ENCODE measurements at places on chromosomes 3 and 15.

DNA sequence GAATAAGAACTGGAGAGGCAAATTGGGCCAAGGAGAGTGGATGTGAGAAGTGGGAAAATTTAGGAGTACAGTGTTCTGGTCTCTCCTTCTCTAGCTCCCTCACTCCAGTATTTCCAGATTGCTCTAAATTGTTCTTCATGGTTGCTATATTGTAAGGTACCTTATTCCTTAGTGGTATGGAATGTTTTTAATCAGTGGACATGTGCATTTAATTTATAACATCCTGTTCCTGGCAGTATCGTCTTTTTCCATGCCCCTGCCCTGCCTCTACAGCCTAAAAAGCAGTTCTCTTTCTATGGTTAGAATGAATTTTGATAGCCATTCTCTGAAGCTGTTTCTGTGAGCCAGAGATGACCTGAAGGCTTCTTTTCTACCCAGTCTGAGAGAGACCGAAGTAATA, 180.5 kb downstream of the TCF12 start:
- no peak for DNase-seq

GRCh38 chr3:102258666-102259227, 176.1 kb upstream of the ZPLD1 start:
- no peak for DNase-seq

GRCh38 chr3:183242431-183242830, 10.6 kb upstream of the B3GNT5 start:
- no peak for DNase-seq

DNA sequence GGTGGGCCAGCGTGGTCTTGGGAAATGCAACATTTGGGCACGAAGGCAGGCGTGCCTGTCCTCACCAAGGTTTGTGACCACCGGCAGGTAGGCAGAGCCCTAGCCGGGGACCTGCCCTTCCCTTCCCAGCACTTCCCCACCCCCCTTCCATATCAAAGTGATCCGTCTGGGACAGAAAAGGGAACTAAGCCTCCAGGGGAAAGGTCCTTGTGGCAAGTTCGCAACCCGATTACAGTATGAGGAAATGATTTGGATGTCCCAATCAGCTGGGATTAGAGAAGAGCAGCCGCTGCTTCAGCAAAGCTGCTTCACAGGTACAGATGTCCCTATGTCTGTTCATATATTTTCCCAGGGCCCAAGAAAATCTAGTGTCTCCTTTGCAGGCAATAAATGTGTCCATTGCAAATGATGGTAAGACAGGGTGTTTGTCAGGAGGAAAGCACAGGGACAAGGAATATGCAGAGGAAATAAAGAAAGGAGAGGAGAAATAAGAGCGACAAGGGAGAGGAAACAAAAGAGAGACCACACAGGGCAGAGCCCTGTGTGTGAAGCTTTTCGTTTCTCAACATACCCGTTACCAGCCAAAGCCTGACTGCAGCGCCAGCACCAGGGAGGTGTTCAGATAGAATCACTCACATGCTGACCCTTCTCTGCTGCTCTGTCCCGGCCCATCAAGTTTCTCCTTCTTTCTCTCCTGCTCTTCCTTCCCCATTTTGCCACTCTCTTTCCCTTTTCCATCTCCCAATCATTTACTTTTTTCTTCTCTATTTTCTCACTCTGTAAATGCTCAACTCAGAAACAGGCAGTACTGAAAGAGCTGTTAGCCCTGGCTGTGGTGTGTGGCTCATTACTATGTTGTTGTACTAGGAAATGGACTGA, 17.4 kb upstream of the SECISBP2L start:
- DNase-seq: no peak

DNA sequence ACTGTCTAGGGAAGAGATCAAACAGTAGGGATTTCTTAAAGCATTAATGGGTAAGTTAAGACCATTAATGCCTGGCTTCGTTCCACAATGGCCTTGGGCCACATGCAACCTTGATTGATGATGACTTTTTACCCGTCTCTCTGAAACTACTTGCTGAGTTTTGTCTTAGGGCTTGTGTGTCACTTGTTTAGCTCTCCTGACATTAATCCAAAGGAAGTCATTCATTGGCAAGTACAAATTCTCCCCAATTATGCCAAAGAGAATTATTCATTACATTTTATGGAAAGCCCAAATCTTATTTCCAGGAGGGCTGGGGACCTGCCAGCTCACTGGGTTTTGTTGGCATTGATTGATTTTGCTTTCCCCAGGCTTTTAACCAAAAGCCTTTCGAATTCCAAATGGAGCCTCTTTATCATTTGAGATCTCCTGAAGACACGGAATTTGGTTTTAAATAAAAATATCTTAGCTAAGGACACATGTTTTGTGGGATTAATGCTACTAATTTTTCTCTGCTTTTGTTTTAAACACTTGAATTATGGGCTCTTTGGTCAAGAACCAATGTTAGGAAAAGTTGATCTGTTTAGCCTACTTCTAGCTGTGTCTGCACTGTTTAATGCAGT, 40.7 kb downstream of the SERPINI1 start:
- DNase-seq: no peak

DNA sequence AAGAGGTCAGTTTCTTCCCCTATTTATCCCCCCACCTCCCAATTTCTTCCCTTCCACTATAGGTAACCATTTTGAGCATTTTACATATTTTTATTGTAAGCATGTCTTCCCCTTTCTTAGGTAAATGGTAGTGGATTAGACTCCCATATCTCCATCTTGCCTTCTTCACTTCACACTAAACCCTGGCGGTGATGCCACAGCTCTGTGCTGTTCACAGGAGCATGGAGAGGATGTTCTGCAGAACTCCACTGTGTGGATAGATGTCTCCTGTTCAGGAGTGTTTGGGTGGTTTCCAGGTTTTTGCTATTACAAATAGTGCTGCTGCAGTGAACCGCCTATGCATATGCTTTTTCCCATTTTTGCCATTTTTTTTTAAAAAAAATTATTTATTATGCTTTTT, 182.7 kb downstream of the NSMCE3 start:
- no peak for DNase-seq

DNA sequence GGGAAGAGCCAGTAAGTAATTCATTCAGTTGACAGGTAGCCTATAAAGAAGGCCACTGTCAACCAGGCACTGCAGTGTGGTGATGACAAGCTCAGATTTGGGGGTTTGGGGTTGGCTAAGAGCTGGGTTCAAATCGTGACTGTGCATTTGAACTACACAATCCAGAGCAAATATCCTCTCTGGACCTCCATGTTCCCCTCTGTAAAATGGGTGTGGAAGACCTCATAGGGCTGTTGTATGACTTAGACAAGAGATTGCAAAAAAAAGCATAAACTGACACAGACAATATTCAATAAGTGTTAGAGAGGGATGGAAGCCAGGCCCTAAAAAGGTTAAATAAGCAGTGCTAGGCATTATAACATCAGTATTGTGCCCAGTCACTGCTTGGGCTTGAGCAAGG, 59.7 kb upstream of the CTDSPL start:
- DNase-seq: no peak

GRCh38 chr3:58151637-58152036, 59.1 kb downstream of the DNASE1L3 start:
- DNase-seq: no peak

DNA sequence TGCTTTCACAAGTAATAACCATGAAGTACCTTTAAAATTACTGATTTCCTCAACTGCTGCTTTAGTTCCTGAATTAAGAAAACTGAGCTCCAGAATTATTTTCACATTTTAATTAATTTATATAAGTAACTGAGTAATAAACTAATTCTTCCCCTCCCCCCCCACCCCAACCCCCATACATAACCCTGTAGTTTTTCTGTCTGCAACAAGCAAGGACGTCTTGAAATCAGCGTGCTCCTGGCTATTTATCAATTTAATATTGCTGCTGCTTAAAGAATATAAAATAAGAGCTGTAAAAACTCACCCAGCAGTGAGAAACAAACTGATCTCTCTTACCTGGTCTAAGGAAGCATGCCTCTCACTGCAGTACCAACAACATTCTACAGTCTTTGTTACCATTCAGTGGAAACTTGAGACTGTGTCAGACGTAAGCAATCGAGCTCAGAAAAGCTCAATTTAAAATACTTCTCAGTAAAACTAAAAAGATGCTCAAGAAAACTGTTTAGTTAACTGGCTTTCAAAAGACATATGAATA, 121.0 kb downstream of the TFDP2 start:
- peak; percentile 84 for DNase-seq

DNA sequence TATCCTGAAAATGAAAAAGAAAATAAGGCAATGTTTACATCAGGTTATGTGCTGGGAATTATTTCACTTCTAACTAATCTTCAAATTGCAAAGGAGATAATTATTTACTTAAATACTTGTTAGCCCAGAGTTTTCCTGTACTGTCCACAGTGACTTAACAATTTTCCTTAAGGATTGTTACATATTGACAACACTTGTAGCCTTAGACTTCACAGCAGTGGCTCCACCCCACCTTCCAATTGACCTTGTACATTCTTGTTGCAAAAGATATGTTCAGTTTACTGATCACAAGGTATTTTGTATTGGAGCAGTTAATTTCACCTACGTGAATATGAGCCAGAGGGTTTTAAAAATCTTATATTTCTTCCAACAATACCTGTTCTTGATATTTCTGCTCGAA, 376.9 kb downstream of the CNTN6 start:
- DNase-seq: no peak

DNA sequence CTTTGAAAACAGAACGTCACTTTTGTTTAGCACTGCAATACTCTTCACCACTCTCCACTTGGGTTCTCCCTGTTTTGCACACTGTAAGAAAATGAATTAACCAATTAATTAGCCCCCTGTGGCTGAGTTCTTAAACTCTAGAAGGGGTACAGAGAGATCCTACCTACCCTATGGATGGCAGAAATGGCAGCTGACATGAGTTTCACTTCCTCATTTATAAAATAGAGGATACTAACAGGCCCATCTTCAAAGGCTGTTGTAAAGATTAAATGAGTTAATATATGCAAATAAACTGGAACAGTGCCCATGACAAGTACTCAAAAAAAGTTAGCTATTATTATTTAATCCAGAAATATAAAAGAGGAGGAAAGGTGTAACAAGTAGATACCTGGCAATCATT, 36.9 kb downstream of the SUCLG2 start:
- DNase-seq: no peak

DNA sequence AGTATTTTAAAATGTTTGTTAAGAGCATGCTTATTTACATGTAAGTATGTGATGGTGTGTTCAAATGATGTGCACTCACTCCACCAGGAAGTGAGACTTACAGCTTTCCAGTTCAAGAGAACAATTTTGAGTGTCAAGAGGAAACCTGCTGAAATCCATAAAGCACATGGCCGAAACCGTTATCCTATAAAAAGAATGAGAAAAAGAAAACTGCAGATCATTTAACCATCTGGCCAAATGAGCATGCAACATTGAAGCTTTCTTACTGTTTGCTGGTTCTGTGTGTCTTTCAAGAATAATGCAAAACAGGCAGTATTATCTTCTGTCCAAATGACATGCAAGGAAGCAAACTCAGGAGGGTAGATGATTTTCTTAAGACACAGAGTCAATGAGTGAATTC, 26.3 kb downstream of the GABRR3 start:
- no peak for DNase-seq

DNA sequence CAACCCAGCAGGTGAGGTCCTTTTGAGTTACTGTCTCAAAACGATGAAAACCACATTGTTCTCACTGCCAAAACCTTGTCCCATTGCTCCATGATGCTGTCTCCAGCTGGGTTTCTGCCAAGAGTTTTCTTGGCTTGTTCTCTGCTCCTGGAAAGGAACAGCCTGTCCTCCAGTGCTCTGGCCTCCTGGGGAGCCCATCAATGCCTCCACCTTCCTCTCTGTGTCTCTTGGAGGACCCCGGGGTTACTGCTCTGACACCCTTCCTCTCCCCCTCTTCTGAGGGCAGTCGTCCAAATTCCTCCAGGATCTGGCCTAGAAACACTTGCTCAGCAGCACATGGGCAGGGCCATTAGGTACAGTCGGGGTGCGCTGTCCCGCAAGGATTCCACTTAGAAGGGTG, 63.9 kb upstream of the RGMA start:
- DNase-seq: no peak

DNA sequence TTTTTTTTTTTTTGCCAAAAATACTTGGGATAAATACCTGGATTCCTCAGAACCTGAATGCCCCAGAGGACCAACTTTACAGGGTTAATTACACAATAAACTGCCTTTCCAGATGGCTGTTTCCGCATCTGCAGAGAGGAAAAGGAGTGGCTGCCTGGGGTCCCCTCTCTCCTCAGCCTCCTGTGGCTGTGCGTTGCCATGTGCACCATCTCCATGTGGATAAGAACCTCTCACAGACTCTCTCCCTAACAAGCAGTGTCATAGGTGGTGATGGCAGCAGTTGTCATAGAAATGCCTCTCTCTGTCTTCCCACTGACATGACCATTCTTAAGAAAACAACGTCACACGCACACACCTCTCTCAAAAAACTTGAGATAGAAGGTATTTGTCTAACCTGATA, 179.4 kb downstream of the RPLP1 start:
- no peak for DNase-seq

GRCh38 chr3:30020380-30020779, 586.0 kb upstream of the TGFBR2 start:
- no peak for DNase-seq

DNA sequence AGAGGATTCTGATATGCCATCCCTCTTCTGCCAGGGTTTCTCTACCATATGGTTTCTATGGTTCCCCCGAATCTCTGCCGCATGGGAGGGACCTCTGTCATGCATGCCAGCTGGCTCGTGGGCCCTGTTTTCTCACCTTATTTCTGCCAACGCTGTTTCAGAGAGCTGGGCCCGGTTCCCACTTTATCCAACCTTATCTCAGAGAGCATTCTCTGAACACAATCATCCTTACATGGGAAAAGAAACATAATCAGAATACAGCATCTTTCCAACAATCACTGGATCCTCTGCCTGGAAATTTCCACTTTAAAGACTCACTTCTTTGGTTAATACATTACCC, 234.5 kb upstream of the ZBTB20 start:
- no peak for DNase-seq

DNA sequence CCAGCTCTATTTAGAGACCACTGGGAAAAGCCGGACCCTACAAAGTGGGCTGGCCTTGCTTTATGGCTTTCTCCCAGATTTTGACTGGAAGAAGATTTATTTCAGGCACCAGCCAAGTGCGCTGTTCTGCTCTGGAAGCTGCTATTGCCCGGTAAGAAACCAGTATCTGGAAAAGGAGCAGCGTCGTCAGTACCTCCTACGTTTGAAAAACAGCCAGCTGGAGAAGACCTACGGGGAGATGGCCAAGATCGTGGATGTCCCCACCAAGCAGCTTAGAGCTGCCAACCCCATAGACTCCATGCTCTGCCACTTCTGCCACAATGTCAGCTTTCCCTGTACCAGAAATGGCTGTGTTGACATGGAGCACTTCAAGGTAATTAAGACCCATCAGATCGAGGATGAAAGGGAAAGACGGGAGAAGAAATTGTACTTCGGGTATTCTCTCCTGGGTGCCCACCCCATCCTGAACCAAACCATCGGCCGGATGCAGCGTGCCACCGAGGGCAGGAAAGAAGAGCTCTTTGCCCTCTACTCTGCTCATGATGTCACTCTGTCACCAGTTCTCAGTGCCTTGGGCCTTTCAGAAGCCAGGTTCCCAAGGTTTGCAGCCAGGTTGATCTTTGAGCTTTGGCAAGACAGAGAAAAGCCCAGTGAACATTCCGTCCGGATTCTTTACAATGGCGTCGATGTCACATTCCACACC, 60.9 kb downstream of the PXYLP1 start:
- no peak for DNase-seq
